ENCODE measurements at places on chromosomes 6 and 20.
A peak's percentile ranks its signal among the peaks of the same experiment; 100 is the strongest.

DNA sequence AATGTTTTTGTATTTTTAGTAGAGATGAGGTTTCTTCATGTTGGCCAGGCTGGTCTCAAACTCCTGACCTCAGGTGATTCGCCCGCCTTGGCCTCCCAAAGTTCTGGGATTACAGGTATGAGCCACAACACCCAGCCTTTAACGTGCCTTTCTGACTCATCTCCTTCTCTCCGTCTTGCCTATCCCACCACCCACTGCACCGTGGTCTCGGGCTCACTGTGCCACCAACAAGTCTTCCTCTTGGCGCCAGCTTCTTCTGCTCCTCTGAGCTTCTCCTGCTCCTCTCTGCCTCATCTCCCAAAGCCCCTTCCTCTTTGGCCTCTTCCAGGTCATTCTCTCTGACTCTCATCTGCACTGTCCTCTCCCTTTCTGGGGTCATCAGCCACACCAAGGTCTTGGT lies 41.0 kb downstream of the TMEM242 start:
- no peak overlapping the region for H3K27ac ChIP-seq
- H3K4me3 ChIP-seq, result no peak overlapping the region
- peaks cover 6% of the 10 kb centered on the region for H3K36me3 ChIP-seq
- no peaks in the 10 kb centered on the region for H3K27me3 ChIP-seq

DNA sequence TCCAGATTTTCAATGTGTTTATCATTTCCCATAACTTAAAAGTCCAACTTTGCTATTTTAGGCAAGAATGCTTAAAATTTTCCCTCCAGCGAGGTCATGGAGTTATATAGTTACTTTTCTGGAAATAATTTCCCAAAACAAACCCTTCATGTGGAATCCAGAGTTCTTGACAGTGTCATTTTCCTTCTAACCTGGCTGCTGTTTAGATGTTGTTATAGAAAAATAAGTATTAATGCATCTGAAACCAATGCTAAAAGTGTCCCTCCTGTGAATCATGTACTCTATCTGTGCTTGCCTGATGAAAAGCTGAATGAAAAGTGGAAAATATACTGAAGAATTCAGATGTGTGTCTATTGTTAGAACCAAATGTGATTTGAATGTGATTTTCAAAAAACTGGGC lies 245.3 kb upstream of the HSF2 start:
- H3K27ac ChIP-seq, result no peak overlapping the region
- H3K4me1 ChIP-seq, result no peaks in the 10 kb centered on the region
- H3K4me3 ChIP-seq, result no peak overlapping the region
- DNase-seq, result no peak
- H3K27me3 ChIP-seq, result no peaks in the 10 kb centered on the region

DNA sequence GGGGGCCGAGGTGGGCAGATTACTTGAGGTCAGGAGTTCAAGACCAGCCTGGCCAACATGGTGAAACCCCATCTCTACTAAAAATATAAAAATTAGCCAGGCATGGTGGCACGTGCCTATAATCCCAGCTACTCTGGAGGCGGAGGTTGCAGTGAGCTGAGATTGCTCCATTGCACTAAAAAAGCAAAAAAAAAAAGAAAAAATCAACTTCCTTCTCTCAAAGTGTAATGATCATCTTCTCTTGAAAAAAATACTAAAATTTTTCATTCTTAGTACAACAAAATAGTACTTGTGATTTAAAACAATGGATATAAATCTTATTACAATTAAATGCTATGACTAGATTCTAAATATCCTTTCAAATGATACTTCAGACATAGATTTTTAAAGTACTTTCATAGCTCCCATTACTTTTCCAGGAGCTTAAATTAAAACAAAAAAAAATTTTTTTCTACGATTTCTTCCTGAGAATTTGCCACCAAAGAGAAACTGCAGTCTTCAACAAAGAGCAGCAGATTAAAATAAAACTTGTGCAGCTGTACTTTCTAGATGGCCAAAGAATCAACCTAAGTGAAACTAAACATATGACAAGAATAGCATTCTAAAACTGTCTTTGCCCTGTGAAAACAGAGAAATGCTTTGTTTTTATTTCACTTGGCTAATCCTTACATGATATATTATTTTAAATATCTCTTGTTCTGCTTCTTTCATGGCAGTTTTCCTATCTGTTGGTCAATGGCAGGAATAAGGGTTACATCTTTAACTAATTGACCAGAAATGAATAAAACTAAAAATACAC lies 75.2 kb downstream of the MAP3K5 start:
- H3K36me3 ChIP-seq, result no peaks in the 10 kb centered on the region
- no peak for DNase-seq
- no peaks in the 10 kb centered on the region for H3K27me3 ChIP-seq
- H3K27ac ChIP-seq, result peak overlapping the region; percentile 61
- peaks cover 29% of the 10 kb centered on the region for H3K4me1 ChIP-seq

DNA sequence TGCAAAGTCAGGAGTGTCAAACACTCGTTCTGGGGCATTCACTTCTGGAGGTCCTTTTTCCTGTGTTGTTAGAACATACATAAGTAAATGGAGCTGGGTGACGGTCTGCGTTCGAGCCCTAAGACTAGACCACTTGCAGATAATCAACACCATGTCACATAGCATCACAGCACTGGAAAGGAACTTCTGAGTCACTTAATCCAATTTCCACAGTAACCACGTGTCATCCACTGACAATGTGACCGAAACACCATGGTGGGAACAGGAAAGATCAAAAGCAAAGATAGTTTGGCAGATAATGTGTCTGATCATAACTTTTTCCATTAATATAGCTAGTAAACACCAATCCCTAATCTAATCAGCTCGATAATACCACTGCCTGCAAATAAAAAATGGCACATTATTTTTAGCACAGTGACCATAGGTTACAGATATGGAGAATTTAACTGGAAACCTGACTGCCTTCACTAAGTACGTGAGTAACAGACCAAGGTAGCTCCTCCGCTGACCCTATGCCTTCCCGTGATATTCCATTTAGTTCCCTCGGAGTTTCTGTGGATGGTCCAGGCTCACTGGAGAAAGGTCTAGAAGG lies 34.8 kb downstream of the WRNIP1 start:
- H3K27me3 ChIP-seq, result no peaks in the 10 kb centered on the region
- H3K36me3 ChIP-seq, result no peaks in the 10 kb centered on the region
- peak overlapping the region; percentile 60 for H3K27ac ChIP-seq
- H3K4me1 ChIP-seq, result peaks cover 35% of the 10 kb centered on the region

DNA sequence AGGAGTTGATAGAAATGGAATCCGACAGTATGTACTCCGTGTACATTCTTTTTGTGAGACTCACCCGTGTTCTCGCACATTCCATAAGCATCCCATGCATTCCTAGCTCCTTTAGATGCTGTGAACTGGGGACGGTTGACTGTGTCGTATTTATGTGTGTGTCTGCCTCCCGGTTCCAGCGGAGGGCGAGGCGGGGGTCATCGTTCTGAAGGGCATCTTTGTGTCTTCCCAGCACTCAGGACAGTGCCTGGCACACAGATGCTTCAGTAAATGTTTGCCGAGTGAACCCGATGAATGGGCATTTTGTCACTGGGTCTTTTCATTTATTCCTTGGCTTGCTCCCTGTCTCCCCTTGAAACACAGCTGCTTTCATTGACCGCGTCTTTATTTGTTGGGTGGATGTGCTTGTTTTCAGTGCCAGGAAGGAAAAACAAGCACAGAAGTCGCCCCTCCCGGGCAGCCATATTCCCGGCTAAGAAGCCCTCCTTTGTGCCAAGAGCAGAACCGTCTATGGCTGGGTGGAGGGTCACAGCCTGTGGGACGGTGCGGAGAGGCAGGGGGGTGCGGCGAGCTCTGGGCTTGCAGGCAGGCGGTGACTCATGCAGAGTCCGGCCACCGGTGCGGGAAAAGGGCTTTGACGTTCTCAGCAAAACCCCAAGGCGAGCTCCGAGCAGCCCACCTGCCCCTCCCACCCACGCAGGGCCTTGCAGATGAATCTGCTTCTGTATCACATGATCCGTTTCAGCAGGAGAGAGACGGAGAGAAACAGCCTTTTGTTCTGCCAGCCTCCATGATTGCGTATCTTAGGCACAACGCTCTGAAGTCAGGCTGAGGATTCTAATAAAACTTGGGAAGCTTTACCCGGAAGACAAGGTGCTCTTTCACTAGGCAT lies 11.2 kb upstream of the PSMG4 start:
- peaks cover 30% of the 10 kb centered on the region for H3K27me3 ChIP-seq
- H3K27ac ChIP-seq, result no peak overlapping the region
- peak overlapping the region; percentile 31 for H3K4me3 ChIP-seq
- DNase-seq, result no peak
- no peaks in the 10 kb centered on the region for H3K36me3 ChIP-seq
- H3K4me1 ChIP-seq, result no peaks in the 10 kb centered on the region

Measured in esophagus squamous epithelium (tissue), 5 donors.